Glomerular endothelial cell (primary cell): ENCODE measurements at places on chromosomes 1 and 21.

- DNase-seq = no peak
Measured at GRCh38 chr1:160136121-160136925, 15.1 kb upstream of the ATP1A4 start.

DNA sequence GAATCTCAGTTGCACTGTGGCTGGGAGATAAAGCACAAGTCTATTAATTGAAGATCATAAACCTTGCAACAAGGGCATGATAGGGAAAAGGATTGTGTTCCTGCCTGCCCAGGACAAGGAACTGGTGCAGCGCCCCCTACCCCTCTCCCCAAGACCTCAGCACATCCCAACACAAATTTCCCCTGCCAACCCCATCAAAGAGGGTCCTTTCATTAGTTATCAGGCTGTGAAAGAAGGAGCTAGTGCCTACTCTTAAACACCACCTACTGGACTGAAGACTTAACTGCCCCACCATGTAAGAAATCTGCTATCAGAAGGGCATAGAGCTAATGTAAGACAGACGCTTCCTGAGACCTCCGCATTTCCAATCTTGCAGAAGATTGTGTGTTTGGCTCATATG, 372.6 kb downstream of the AGBL4 start:
- no peak for DNase-seq

DNA sequence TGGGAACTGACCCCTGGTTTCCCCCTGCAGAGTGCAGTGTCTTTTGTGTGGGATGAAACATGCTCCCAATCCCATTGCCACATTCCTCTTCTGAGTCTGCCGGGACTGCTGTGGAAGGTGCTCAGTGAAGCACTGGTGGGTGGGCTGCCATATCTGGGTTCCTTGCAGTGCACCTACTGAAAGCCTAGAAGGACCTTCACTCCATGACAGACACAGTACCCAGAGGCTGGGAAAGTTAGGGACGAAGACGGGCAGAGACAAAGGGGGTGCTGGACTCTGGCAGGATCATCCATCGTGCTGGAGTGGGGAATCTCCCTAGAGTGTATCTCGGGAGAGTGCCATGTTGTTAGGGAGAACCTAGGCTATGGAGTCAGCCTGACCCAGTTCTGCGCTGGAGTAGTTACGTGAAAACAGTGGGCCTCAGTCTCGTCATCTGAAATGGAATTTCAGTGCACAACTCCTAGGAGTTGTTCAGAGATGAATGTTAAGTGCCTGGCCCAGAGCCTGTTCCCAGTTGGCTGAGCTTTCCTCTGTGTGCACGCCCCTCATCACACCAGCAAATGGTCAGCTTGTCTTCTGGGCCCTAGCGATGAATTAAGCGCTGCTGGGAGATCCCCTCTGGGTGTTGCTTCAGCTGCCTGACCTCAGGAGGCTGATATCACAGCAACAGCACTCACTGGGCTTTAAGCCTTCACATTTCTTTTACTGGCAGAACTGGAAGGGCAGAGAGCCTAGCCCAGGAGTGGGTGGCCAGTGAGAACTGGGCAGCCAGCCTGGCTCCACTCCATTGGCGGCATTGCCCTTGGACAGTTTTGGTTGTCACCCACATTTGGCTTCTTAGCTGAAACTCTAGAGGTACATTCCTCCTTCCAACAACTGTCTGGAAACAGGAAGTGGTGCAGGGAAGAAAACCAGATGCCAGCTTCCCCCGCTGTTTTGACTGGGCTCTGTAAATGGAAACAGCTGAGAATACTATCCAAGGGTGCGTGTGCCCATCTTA, 479.8 kb upstream of the VAMP3 start:
- no peak for DNase-seq

DNA sequence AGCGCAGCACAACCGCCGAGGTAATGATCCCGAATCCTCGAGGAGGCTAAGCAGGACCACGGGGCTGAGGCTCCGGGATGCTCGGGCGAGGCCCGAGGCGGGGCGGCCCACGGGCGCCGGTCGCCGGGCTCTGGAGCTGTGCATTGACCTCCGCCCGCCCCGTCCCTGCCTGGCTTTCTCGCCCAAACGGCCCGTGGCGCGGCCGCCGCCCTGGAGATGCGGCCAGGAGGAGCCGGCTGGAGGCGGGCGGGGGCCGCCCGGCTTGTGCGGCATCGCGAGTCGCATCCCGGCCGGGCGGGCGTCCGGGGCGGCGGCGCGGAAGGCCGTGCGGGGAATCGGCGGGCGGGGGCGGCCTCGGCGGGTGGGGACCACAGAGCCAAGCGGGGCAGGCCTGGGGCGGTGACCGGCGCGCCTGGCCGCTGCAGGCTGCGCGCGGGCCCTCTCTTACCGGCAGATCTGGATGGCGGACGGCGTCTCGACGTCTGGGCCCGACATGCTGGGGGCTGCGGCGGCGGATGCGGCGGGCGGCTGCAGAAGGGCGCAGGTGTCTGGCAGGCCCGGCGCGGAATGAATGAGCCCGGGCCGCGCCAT, 663 bp downstream of the ACOT7 start:
- DNase-seq = no peak

GRCh38 chr1:86860020-86860419, 53.9 kb downstream of the SELENOF start:
- DNase-seq = no peak

- no peak for DNase-seq
Measured at GRCh38 chr1:25243907-25244306, 3.3 kb downstream of the RSRP1 start.

- DNase-seq = no peak
Measured at GRCh38 chr21:17514124-17514845, 1.4 kb downstream of the CXADR start.

DNA sequence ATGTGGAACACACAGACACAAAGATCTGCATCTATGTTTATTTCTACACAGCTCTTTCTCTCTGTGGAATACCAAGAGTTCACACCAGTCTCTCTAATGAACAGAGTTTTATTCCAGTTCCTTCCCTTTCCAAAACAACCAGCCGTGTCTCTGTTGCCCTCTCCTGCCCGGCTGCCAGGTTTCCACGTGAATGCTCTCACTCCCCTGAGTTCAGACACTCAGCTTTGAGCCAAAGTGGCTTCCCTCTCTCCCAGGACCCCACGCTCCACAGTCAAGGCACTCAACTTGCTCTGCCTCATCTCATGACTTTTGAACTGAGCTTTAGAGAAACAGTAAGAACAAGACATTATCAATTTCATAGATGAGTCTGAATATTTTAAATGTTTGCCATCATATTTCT, 488.9 kb downstream of the SMYD3 start:
- no peak for DNase-seq

GRCh38 chr1:209802117-209802779, 3.7 kb downstream of the IRF6 start:
- DNase-seq = no peak

DNA sequence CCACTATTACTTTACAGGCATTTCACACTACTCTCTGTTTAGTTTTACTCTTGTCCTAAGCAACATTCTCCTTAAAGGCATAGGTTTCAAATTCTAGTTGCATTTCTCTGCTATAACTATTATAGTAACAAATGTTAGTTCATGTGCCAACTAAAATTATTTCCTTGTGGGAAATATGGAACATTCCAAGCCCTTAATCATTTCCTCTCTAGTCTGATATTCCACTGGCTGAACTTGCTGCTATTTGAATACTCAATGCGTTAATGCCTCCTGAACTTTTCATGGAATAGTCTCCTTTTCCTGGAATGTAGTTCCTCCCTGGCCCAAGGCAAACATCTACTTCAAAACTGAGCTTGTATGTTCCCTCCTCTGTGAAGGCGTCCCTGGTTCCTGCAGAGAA, 19.3 kb upstream of the TBX19 start:
- DNase-seq = peak; percentile 78

GRCh38 chr1:228735871-228736586, 750 bp downstream of the RHOU start:
- DNase-seq = no peak

DNA sequence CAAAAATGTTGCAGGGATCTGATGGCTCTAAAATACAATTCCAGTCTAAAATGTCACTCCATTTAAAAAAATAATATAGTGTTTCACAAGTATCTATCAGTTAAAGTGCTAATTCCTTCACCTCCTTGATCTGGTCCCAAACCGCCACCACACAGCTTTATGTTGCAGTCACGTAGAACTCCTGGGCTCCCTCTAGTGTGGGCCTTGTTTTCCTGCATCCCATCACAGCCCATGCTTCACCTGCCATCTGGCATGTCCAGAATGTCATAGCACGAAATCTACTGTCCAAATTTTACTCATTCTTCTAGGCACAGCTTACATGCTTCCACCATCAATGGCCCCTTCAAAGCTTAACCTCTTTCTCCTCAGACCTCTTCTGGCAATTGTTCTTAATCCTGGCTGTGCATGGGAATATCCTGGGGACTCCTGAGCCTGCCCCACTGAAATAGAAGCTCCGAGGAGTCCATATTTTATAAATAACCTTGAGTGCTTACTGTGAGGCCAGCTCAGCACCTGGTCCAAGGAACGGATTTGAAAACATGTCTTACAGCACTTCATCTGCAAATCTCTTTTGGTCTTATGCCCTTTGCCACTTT, 15.5 kb downstream of the FYB2 start:
- no peak for DNase-seq

DNA sequence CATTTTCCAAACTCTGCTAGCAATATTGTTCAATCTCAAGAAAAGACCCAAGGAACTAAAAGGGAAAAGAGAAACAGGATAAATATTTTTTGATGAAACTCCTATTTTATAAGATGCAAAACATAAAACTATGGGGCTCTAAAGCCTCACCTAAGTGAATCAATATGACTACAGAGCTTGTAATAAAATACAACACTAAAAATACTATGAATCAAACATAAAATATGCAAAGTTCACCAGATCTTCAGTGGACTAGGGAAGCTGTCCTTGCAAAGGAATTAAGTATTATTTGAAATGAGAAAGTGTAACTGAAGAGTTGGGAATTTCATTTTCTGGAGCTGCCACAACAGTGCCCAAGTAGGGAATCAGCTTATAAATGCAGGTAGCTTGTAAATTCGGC, 124.5 kb downstream of the CRB1 start:
- no peak for DNase-seq

- DNase-seq = no peak
Measured at GRCh38 chr1:1142844-1143243, 27.0 kb upstream of the C1orf159 start.

- no peak for DNase-seq
Measured at GRCh38 chr1:204588826-204589225, 72.6 kb downstream of the MDM4 start.

DNA sequence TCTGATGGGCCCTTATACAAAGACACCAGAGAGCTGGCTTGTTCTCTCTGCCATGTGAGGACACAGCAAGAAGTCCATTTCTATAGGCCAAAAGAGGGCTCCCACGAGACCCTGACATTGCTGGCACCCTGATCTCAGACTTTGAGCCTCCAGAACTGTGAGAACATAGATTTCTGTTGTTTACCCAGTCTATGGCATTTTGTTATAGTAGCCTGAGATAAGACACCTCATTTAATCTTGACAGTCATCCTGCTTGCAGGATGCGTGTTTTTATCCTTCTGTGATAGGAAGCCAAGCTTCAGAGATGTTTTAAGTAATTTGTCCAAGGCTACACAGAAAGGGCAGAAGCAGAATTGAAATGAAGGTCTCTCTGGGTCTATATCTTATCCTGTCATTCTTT, 138.8 kb upstream of the HOOK1 start:
- DNase-seq = no peak

- no peak for DNase-seq
Measured at GRCh38 chr1:159845751-159846629, 16.5 kb downstream of the VSIG8 start.

DNA sequence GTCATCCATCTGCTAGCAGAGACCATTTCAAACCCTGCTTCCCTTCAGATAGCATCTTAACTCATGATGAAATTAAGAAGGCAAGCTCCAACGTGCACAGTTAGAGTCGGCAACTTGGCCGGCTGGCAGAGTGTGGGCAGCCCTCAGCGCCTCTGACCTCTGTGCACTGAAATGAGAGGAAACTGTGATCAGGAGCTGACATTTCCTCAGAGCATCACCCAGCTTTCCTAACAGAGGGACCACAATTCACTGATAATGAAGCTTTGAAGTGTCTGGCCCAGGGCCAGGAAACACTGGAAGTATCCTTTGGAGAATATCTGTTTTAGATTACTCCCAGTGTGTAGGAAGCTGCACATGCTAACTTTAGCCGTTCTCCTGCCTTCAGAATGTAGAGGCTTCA, 145.0 kb upstream of the ZC3H11B start:
- DNase-seq = no peak

- DNase-seq = no peak
Measured at GRCh38 chr1:153958961-153959260, 499 bp upstream of the CRTC2 start.

- no peak for DNase-seq
Measured at GRCh38 chr1:6905331-6905730, 120.1 kb downstream of the CAMTA1 start.

GRCh38 chr1:221192055-221192454, 312.8 kb downstream of the HLX start:
- DNase-seq = no peak

DNA sequence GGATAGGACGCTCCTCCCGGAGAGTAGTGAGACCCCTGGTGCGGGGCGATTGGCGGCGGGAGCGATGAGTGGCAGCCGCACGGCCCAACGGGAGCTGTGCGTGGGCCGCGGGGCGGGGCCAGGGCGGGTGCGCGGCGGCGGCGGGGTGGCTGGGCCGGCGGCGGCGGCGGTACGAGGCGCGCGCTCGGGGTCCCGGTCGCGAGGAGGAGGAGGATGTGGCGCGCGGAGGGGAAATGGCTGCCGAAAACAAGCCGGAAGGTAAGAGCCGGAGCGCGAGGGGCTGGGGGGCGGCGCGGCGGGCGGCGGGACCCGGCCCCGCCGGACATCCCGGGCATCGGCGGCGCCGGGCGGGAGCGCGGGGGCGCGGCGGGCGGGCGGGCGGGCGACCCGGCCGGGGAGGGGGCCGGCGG, at the start of gene CAMTA1:
CAMTA1 (plus strand) TSS at position 137 of the 410 bp plus-strand sequence; CDS start at position 214, 77 bp downstream.
- DNase-seq = no peak

- DNase-seq = no peak
Measured at GRCh38 chr1:116147972-116148371, 36.8 kb downstream of the MAB21L3 start.

DNA sequence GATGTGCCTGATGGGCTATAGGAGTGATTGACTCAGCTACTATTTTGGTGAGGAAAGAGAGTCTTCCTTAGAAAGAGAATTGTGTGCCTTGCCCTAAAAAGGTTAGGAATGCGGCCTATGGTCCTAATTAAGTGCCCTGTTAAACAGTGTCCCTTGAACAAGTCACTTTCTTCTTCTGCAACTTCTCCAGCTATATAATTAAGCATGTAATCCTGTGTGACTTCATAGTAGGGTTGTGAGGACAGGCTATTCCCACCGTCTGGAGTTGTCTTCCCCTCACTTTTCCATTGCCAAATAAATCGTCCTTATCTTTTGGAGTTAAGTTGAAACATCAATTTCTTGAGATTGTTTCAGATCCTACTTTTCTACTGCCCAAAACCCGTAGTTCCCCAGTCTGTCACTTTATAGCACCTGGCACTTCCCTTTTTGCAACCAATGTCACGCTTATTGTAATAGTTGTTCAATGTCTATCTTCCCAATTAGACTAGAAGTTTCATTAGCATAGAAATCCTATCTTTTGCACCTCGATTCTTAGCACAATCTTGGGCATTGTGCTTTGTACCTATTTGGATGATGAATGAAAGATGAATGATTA, 27.6 kb upstream of the SLC16A1 start:
- no peak for DNase-seq
